ENCODE measurements at places on chromosomes 3 and 15.
A peak's percentile ranks its signal among the peaks of the same experiment; 100 is the strongest.

DNA sequence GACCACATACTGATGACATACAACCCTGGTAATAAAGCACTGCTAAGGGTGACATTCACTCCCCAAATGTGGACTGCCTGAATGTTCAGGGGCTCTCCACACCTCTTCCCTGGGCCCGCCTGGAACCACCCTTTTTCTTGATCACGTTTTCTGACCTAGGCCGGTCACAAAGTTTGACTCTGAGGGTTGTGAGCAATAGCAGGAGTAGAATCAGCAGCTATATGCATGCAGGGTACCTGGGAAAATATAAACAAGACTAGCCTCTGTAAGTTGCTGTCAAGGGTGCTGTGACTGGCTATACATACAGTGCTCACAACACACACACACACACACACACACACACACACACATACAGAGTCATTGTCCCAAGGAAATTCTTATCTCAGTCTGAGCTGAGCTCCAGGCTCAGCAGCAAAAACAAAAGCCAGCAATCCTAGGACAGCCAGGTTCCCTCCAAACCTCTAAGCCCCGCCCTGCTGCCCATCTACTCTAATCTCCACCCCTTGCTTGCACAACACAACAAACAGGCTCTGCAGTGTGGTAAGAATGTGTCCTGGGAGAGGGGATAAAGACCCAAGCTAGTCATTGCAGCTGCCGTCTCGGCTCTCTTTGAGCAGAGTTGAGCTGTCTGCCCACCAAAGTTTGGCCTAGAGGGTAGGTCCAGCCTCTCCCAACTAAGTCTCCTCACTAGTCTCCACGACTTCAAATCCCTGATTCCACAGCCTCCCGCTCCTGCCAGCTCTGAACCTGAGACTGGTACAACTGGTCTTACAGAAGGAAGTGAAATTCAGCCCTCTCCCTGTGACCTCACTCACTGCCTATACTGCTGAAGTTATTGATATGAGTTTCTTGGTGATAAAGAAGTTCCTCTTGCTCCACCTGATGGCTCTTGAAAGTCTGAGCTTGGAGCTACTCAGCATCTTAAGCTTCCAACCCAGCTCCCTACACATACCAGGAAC is 2.2 kb downstream of the BMF start:
- DNase-seq, result no peak

DNA sequence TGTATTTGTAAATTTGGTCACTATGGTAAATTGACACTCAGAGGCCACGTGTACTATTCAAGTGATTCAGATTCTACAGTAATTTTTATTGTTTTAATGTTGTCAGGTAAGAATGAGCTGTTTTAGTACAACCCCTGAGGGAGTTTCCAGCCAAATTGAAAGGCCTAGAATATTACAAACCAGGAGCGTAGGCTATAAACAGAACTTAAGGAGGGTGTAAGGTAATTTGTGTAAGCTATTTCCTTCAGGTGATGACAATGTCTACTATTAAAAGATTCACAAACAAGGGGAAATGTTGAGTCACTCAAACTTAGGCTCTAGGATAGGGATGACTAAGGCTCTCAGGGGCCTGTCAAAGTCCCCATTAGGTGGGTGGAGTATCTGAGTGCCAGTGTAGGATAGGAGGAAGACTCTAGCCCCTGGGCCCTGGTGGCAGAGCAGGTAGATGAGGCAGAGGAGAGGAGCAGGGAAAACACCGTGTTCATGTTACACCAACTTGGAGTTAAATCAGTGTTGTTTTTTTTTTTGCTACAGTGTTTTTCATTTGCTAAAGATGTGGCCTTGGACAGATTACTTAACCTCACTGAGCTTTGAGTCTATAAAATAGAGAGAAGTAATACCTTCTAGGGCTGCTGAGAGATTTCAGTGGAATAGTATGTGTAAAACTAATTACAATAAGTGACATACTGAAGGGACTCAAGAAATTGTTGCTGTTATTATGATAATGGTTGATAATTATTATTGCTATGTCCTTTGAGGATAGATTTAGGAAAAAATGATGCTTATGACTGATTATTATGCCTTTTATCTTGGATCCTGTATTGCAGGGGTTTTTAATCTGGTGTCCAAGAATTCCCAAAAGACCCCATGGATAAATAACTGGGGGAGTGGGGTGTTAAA is 10.3 kb downstream of the TM4SF1 start:
- no peak for DNase-seq

DNA sequence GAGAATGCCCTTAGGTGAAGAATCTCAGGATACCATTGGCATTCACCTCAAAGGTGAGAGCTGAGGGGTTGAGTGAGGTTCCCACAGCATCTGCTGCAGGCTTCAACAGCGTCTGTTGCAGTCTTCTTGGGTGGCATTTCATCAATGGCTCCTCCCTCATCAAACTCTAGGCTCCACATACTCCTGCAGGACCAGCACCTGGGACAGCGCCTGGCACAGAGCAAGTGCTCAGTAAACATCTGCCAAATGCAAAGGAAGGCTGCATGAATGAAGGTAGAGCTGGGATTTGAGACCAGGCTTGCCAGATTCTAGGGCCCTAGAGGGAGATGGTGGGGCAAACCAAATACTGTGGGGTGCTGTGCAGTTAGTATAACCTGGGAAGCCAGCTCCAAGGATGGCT is 9.6 kb downstream of the TRH start:
- DNase-seq, result no peak

- DNase-seq, result peak; percentile 83
Measured at GRCh38 chr3:69181592-69182211, 59.3 kb upstream of the LMOD3 start.

GRCh38 chr3:30299674-30300385 is 306.6 kb upstream of the TGFBR2 start:
- no peak for DNase-seq

DNA sequence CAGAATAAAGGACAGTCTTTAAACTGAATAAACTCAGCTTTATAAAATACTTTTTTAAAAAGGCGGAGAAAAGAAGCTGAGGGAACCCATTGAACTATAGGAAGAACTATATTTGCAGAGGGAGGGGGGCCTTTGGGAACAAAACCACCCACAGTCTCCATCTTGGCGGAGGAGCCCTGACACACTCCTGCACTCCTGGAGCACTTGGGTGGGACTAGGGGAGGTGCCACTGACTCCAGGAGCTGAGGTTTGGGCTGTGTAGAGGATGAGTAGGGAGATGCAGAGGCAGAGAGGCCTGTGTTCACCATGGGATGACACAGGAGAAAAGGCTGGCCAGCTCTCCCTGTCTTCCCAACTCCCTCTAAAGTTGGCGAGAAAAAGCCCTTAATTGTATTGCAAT is 35.8 kb downstream of the IFT122 start:
- no peak for DNase-seq

DNA sequence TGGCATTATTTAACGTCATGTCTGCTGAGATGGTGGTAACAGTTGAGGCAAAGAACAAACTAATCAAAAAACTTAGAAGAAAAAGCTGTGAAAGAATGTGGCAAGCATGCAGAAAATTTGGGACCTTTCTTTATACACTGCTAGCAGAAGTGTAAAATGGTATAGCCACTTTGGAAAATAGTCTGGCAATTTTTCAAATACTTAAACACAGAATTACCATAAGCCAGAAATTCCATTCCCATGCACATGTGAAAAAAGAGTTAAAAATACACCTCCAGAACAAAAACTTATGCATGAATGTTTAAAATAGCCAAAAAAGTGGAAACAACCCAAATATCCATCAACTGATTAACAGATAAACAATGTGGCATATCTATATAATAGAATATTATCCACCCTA is 613.3 kb downstream of the TBL1XR1 start:
- DNase-seq, result no peak

GRCh38 chr3:45965653-45966052 is 22.4 kb downstream of the CXCR6 start:
- no peak for DNase-seq

DNA sequence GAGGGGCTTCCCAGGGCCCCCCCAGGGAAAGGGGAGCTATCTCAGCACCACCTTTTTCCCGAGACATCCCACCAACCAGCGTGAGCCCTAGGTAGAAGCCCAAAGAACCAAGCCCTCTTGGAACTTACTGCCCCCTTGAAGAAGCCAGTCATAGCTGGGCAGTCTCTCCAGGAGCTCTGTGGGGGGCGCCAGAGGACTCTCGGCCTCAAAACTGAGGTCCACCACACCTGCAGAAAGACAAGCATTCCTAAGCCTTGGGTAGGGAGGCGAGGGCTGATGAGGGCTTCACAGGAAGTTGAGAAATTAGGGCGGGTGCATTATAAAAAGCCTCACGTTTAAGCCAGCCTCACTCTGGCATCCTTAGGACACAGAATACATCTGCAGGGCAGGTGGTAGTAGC is 9.0 kb downstream of the SSUH2 start:
- DNase-seq, result no peak

- DNase-seq, result no peak
Measured at GRCh38 chr3:153050978-153051377, 111.0 kb upstream of the RAP2B start.

- DNase-seq, result no peak
Measured at GRCh38 chr3:2652386-2652785, 457.8 kb downstream of the IL5RA start.

DNA sequence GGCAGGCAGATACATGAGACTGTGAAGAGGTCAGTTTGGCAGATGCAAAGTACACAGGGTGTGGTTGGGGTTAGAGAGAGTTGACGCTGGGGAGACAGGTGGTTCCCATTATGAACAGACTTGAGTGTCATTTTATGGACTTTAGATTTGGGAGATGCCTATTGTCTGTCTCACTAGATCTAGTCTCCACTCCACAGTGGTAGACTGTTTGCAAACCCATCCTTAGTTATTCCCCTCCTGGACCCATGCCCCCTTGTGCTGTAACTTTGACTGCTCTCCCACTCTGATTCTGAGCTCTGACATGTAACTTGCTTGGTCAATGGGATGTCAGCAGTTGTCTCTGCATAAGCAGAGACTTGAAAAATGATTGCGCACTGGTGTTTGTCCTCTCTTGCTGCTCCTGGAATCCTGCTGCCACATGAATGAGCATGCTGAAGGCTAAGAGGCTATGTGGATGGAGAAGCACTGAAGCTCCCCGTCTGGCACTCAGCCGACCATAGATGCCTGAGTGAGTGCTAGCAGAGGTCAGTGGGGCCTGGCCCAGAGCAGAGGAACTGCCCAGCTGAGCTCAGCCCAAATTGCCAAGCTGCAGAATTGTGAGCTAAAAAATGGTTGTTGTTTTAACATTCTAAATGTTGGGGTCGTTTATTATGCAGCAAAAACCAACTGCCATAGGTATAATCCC is 88.2 kb downstream of the FAM43A start:
- no peak for DNase-seq

DNA sequence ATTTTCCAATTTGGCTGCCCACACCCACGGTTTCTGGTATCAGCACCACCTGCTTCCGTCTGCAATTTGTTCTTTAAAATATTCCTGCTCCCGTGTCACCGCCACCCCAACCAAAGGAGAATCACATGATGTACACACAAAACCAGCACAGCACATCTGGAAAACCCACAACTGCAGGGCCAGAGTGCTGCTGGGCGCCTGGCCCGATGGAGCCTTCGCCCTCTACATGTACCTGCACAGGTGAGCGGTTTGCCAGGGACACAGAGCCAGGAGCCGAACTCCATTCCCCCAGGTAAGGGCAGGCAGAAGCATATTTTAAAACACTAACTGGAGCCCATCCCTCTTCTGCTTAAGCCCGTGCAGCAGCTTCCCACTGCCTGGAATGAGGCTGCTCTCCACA is 75.6 kb downstream of the ADAMTS17 start:
- no peak for DNase-seq

DNA sequence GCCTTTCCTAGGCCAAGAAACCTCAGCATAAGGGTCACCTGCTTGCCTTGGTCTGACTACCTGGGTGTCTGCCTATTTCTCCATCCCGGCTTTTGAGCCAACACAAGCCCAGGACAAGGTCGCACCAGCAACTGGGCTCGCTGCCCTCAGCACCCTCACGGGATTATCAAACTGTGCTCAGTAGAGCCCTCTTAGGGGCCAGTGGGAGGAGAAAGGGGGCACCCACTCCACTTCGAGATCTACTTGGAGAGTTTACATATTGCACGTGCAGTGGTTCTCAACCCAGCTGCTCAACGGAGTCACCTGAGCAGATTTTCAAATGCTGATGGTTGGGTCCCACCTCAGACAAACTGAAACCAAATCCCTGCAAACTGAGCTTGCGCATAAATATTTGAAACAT is 31.1 kb downstream of the TSPAN3 start:
- no peak for DNase-seq

DNA sequence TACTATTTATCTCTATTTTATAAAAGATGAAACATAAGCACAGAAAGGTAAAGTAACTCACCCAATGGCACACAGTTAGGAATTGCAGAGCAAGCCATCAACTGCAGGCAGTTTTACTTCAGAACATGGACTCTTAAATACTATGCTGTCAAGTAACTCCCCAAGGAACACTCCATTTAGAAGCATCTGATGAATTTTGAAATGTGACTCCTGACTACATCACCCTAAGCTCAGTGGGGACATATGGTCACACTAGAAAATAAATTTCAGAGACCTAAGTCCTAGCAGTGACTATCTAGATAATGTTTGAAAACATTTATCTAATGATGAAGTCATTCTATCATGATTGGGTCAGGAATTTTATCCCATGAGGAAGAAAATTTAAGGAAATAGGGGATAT is 272.8 kb upstream of the ARRDC4 start:
- DNase-seq, result no peak

- DNase-seq, result no peak
Measured at GRCh38 chr3:195224156-195224979, 46.6 kb downstream of the XXYLT1 start.

GRCh38 chr15:35702946-35703495 is 157.1 kb upstream of the DPH6 start:
- DNase-seq, result no peak

DNA sequence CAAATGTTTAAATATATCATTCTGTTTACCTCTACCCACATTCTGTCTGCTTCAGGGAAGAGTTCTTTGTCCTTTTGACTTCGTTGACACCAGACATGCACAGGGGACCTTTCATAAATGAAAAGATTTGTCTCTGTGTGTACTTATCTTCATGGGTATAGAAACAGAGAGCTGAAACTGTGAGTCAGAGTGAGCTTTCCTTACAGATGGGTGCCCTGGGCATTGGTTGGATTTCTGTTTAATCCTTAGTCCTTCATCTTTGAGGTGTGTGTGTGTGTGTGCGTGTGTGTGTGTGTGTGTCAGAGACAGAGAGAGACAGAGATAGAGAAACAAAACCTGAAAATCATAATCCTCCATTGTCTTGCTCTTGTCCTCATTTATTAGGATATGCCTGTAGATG is 517.4 kb downstream of the TUSC7 start:
- DNase-seq, result no peak

GRCh38 chr3:37330466-37330865 is 156.1 kb upstream of the LRRFIP2 start:
- DNase-seq, result no peak

GRCh38 chr15:57866149-57866736 is 159.7 kb downstream of the POLR2M start:
- DNase-seq, result peak; percentile 23

GRCh38 chr15:73389539-73389938 is 20.8 kb upstream of the HCN4 start:
- no peak for DNase-seq

GRCh38 chr15:96402403-96402802 is 71.9 kb downstream of the NR2F2 start:
- DNase-seq, result no peak
